Mesendoderm (in vitro differentiated cells): ENCODE measurements at places on chromosomes 3 and 15.

DNA sequence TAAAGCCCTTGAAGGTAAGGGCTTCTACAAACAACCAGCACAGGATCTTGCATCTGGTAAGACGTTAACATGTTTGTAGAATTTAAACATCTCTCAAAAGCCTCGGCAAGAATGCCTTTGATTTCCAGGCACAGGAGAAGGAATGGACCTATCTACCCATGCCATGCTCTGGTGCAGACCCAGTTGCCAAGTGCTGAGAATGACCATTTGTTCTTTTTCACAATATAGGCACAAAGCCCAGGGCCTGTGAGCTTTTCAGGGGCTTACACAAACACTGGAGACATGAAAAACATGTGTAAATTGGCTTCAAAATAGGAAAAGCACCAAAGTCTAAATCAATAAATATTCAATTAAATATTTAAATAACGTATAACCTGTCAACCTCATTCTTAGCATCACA is 266.9 kb upstream of the TTC14 start:
- H3K27ac ChIP-seq, result no peak overlapping the region
- no peaks in the 10 kb centered on the region for H3K4me1 ChIP-seq
- DNase-seq, result no peak
- H3K4me3 ChIP-seq, result no peak overlapping the region
- H3K36me3 ChIP-seq, result no peaks in the 10 kb centered on the region
- H3K27me3 ChIP-seq, result no peaks in the 10 kb centered on the region

- no peak overlapping the region for H3K4me3 ChIP-seq
- H3K27me3 ChIP-seq, result peaks cover 26% of the 10 kb centered on the region
- H3K4me1 ChIP-seq, result no peaks in the 10 kb centered on the region
- H3K36me3 ChIP-seq, result no peaks in the 10 kb centered on the region
- DNase-seq, result no peak
Measured at GRCh38 chr15:96088650-96089049, 241.8 kb upstream of the NR2F2 start.

- DNase-seq, result no peak
- no peak overlapping the region for H3K4me3 ChIP-seq
- no peak overlapping the region for H3K27ac ChIP-seq
- H3K27me3 ChIP-seq, result no peaks in the 10 kb centered on the region
- peaks cover 2% of the 10 kb centered on the region for H3K36me3 ChIP-seq
- no peaks in the 10 kb centered on the region for H3K4me1 ChIP-seq
Measured at GRCh38 chr3:130991126-130991525, 35.5 kb downstream of the ASTE1 start.

DNA sequence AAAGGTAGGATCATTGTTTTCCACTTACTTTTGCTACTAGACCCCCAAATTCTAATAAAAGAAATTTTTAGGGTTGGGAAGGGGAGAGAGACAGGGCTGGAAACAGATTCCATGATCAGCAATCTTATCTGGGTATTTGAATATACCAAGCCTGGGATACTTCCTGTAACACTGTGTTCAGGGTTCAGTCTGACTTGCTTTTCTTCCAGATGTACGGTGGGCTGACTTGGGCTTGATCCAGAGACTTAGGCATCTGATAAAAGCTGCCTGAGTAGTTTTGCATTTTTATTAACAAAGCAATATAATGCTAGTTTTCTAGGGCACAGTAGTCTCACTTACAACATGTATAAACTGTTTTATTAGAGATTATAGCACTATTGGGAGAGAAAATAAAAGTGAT is 49.2 kb downstream of the KCNMB2 start:
- H3K27ac ChIP-seq, result no peak overlapping the region
- H3K36me3 ChIP-seq, result no peaks in the 10 kb centered on the region
- no peaks in the 10 kb centered on the region for H3K27me3 ChIP-seq
- no peak overlapping the region for H3K4me3 ChIP-seq
- DNase-seq, result no peak

- no peak overlapping the region for H3K27ac ChIP-seq
- H3K27me3 ChIP-seq, result peaks cover 2% of the 10 kb centered on the region
- peak overlapping the region; percentile 42 for H3K4me3 ChIP-seq
- H3K4me1 ChIP-seq, result peaks cover 2% of the 10 kb centered on the region
Measured at GRCh38 chr3:24493746-24494617, 668 bp downstream of the THRB start.

DNA sequence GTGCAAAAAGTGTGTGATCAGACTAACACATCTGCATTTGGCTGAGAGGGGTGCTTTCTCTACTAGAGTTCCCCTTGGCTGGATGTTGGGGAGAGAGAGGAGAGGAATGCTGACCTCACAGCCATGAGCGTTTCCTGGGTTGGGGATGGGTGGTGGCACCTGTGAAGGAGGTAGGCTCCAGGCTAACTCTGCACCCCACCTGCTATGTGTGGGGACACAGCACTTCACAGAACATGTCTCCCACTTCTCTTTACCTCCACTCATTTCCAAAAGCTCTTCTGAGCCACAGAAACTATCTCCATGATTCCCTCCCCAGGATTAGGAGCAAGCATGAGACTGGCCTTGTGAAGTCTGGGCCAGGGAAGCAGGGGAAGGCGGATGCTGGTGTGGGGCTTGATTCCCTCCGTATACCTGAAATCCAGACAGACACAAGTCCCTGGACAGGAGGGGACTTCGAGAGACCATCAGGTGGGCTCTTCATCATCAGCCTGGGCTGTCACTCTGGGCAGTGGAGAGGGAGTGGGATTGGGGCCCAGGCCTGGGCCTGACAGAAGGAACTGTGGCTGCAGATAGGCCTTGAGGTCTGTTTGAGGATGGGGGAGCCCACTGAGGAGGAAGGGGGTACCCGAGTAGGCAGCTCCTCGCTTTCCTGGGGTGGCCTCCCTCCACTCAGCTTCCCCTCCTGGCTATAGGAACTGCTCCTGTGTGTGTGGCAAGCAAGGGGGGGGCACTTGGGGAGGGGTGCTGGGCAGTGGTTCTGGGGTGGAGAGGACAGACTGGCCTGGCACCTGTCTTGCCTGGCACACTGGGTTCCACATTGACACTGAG is 40.7 kb downstream of the FEM1B start:
- H3K36me3 ChIP-seq, result no peaks in the 10 kb centered on the region
- no peak overlapping the region for H3K4me3 ChIP-seq
- no peaks in the 10 kb centered on the region for H3K27me3 ChIP-seq

DNA sequence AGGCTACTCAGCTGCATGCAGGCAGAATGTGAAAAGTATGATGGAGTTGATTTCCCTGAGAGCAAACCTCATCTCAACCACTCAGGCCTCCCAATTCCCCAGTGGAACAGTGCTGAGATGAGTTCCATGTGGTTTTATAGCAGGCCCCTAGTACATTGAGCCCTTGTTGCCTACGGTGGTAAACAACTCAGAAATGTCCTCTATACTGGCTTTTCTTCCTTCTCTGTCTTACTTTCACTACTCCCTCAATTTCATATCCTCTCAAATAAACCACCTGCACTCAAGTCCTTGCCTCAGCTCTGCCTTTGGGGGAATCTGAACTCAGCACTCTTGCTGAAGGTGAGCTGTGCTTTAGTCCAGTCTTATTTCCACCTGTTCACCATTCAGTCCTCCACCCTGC is 399.9 kb downstream of the PDCD6IP start:
- no peaks in the 10 kb centered on the region for H3K27me3 ChIP-seq
- H3K36me3 ChIP-seq, result no peaks in the 10 kb centered on the region
- no peak overlapping the region for H3K27ac ChIP-seq
- H3K4me3 ChIP-seq, result no peak overlapping the region

DNA sequence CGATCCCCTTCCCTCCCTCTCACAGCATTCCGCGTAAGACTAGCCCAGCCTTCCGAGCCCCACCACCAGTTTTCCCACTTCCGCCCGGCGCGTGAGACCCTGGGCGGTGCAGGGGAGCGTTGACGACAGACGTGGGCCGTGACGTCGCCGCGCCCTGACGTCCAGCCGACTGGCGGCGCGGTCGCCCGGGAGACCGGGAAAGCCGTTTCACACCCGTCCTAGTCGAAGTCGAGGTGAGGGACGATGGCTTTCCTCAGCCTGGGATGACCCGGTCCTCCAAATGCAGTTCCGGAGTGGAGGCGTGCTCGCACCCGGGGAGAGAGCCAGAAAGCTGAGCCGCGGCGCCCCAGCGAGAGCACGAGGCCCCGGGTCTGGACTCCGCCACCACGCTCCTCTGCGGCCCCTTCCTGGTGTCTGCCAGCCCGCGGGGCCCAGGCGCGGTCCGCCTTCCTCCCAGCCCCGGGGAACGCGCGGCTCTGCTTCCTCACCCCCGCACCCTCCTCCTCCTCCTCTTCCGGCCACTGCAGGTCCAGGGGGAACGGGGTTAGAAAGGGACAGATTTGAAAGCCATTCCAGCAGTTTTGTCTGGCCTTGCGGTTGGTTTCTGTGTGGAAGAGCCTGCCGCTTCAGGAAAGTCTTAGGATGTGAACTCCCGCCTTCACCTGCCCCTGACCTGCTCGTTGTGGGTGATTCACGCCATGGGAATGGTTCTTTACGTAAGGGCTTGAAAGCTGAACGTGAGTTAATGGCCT is at the start of gene LEKR1:
LEKR1 (plus strand) TSS at position 210 of the 752 bp plus-strand sequence. CDS start 2,977 bp downstream, outside the sequence.
- peak within 1 kb of the TSS; percentile 65 for H3K27ac ChIP-seq
- peaks cover 6% of the 10 kb centered on the region for H3K27me3 ChIP-seq
- DNase-seq, result peak; percentile 94
- peak within 1 kb of the TSS; percentile 44 for H3K4me3 ChIP-seq
- H3K36me3 ChIP-seq, result no peaks in the 10 kb centered on the region

GRCh38 chr3:111725706-111726105 is 130.6 kb upstream of the ZBED2 start:
- no peaks in the 10 kb centered on the region for H3K27me3 ChIP-seq

- no peaks in the 10 kb centered on the region for H3K36me3 ChIP-seq
- peak; percentile 50 for DNase-seq
- no peaks in the 10 kb centered on the region for H3K27me3 ChIP-seq
Measured at GRCh38 chr3:136193278-136194054, 2.7 kb downstream of the MSL2 start.

- no peaks in the 10 kb centered on the region for H3K27me3 ChIP-seq
- H3K36me3 ChIP-seq, result no peaks in the 10 kb centered on the region
Measured at GRCh38 chr15:59349680-59350420, 22.8 kb downstream of the MYO1E start.

GRCh38 chr3:148931574-148931973 is 59.8 kb upstream of the GYG1 start:
- no peak overlapping the region for H3K27ac ChIP-seq
- H3K36me3 ChIP-seq, result no peaks in the 10 kb centered on the region
- H3K4me1 ChIP-seq, result no peaks in the 10 kb centered on the region
- DNase-seq, result no peak
- no peaks in the 10 kb centered on the region for H3K27me3 ChIP-seq

- H3K4me1 ChIP-seq, result no peaks in the 10 kb centered on the region
- DNase-seq, result no peak
- H3K27ac ChIP-seq, result no peak overlapping the region
- H3K27me3 ChIP-seq, result no peaks in the 10 kb centered on the region
- no peaks in the 10 kb centered on the region for H3K36me3 ChIP-seq
Measured at GRCh38 chr3:33047842-33048834, 48.8 kb downstream of the GLB1 start.

GRCh38 chr3:116300226-116300625 is 145.1 kb downstream of the LSAMP start:
- H3K4me1 ChIP-seq, result no peaks in the 10 kb centered on the region
- no peak for DNase-seq
- H3K36me3 ChIP-seq, result no peaks in the 10 kb centered on the region
- H3K27me3 ChIP-seq, result no peaks in the 10 kb centered on the region
- H3K27ac ChIP-seq, result no peak overlapping the region
